ENCODE measurements at places on chromosomes 1 and 21.

GRCh38 chr1:60762176-60762575 lies 320.2 kb upstream of the NFIA start:
- no peak for DNase-seq

- DNase-seq, result no peak
Measured at GRCh38 chr1:95196017-95196416, 38.0 kb upstream of the RWDD3 start.

- no peak for DNase-seq
Measured at GRCh38 chr1:72066431-72066830, 215.9 kb downstream of the NEGR1 start.

DNA sequence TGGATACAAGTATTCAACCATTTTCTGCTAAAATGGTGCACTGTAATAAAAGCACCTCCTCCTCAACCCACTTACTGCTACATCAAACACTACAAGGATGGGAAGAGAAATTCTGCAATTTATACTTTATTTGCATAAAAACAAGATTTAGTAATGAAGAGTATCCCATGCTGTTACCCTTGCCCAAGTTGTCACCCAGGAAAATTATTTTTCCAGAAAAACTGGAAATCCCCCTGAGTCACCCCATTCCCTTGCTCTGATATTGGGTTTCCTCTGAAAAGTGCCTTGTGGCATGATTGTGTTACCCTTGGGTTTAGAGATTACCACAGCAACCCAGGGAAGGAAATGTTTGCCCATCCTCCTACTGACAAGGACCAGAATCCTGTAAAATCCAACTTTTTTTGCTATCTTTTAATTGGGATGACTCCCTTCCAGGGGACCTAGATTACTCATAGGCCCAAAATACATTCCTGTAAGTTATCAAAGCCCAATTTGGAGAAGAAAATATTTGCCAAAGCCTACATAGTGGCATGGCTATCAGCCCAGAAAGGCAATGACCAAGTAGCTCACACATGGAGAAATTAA lies 16.5 kb upstream of the ZC3H11B start:
- no peak for DNase-seq

DNA sequence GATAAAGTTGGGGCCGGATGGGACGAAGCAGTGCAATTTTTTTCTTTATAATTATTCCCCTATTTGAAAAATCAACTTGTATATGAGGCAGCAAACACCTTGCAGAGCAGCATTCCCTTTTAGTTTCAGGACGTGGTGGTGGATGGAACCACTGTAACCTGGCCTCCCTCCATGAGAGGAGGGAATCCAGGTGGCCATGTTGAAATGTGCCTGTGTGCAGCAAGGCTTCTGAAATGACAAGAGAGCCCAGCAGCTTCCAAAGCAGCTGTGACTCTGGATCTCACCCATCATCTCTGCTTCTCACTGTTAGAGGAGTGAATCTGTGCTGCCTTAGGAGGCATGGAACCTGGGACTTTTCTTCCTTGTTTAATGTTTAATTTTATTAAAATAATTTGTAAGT lies 42.3 kb downstream of the NFIA start:
- DNase-seq, result no peak

DNA sequence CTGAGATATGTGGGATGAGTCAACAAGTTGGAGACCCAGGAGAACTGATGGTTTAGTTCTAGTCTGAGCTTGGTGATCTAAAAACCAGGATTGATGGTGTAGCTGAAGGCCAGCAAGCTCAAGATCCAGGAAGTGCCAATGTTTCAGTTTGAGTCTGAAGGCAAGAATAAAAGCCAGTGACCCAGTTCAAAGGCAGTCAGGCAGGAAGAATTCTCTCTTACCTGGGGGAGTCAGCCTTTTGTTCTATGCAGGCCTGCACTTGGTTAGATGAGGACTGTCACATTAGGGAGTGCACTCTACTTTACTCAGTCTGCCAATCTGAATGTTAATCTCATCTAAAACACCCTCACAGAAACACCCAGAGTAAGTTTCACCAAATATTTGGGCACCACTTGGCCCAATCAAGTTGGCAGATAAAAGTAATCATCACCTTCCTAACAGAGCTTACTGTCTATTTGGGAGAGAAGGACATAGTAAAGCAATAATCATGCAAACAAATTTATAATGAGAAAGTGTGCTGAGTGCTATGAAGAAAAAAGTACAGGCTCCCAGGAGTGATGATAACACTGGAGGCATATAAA lies 63.4 kb downstream of the TSEN15 start:
- DNase-seq, result no peak

DNA sequence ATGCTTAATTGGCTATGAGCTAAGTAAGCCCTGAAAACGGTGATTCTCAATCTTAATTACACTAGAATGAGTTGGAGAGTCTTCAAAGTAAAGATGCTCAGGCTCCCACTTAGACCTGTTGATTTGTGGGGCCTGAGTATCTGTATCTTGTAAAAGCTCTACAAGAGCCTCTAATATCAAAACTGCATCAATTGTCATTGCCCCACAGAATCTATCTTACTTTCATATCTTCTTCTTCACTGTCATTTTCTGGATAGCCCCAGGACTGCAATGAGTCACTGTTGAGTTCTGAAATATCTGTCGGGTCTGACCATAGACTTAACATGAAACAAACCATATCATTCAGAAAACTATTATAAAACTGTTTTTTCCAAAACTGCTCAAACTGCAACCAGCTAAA lies 102.8 kb upstream of the SERTAD4 start:
- no peak for DNase-seq

- no peak for DNase-seq
Measured at GRCh38 chr1:62209931-62210595, 15.4 kb downstream of the L1TD1 start.

DNA sequence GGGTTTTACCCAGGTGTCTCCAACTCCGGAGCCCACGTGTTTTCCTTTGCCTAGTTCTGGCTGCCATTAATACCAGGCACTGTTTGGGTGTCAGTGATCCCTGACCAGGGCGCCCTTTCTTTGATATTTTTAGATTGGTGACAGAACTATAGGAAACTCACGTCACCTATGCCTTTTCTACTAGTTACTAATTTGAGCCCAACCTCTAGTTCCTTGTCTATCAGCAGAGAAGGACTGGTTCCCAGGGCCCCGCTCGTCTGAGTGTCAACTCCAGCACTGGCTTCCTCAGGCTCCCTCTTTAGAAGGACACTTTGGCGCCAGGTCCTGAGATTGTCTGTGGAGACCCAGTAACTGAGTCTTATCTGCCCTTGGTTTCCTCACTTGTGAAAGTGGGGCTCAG lies 9.4 kb downstream of the MFN2 start:
- no peak for DNase-seq

GRCh38 chr1:241837901-241838300 lies 10.1 kb upstream of the EXO1 start:
- no peak for DNase-seq

- no peak for DNase-seq
Measured at GRCh38 chr1:145751491-145752037, 32.3 kb downstream of the CD160 start.

DNA sequence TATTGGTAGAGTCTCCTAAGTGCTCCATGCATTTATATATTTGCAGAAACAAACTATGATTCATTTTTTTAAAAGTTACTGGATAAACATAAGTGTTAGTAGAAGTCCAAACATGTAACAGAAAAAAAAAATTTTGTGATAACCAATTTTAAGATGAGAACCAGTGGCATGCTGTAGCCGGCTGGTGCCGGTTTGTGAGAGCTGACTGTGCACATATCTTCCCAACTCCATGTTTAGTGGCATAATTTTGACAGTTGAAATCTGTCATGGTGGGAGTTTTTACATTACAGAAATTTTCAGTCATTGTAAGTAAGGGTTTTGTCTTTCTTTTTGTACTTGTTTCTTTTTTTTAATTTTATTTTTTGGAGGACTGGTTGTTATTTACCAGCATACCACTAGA lies 141.2 kb downstream of the TTLL7 start:
- no peak for DNase-seq

DNA sequence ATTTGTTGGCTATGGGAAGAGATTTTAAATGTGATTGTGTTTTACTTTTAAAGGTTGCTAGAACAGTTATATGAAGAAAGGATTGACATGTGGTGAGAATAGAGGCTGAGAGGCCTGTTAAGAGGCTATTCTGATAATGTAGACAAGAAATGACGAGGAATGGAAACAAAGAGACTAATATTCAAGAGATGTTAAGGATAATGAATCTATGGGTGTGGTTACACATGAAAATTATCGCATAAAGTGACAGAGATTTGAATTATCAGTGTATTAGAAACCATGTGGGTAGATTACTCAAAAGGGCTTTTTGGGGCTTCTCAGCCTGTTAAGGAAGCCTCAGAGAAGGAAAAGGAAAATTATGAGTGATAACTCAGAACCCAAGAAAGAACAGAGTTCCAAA lies 120.4 kb downstream of the MACF1 start:
- DNase-seq, result no peak

DNA sequence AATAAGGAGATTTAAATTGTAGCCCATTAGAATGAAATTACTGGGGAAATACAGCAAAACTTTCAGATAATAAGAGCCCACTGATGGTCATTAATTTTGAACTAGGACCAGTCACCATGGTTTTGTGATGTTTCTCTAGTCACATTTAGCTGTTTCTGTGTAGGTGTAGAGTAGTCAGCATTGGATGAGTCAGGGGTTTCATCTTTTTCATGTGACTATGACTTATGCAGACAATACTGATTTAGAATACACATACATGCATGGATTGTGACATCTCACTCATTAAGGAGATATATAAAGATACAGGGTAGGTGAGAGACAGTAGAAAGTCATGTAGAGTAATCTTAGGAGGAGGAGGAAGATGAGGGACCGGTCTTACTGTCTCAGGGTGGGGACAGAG lies 1192.7 kb downstream of the KCNT2 start:
- no peak for DNase-seq

DNA sequence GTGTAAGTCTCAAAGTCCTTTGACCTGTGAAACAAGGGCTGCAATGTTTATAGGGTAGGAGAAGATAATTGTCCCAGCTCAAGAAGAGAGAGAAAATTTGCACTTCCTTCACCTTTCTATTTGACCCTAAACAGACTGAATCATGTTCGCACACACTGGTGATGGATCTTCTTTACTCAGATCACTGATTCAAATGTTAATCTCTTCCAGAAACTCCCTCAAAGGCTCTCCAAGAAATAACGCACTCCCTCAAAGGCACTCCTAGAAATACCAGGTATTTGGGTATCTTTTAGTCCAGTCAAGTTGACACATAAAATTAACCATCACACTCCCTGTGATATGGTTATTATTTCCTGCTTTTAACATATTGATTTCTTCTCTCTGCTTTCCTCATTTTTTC lies 30.5 kb upstream of the PTGS2 start:
- no peak for DNase-seq

GRCh38 chr1:153532769-153533599 lies 2.8 kb downstream of the S100A6 start:
- DNase-seq, result peak; percentile 85

- no peak for DNase-seq
Measured at GRCh38 chr1:67355745-67356424, 48.2 kb downstream of the IL12RB2 start.

DNA sequence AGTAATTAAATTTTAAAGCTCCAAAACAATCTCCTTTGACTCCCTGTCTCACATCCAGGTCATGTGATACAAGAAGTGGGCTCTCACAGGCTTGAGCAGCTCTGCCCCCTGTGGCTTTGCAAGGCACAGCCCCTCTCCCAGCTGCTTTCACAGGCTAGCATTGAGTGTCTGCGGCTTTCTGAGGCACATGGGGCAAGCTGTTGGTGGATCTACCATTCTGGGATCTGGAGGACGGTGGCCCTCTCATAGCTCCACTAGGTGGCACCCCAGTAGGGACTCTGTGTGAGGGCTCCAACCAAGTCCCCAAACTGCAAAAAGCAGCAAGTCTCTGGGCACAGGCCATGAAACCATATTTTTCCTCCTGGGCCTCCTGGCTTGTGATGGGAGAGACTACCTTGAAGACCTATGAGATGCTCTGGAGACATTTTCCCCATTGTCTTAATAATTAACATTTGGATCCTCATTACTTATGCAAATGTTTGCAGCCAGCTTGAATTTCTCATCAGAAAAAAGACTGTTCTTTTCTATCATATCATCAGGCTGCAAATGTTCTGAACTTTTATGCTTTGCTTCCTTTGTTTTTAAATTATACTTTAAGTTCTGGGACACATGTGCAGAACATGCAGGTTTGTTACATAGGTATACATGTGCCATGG lies 554.1 kb upstream of the OLFM3 start:
- DNase-seq, result peak; percentile 5

GRCh38 chr1:168227620-168228019 lies 1.8 kb downstream of the SFT2D2 start:
- DNase-seq, result peak; percentile 47

DNA sequence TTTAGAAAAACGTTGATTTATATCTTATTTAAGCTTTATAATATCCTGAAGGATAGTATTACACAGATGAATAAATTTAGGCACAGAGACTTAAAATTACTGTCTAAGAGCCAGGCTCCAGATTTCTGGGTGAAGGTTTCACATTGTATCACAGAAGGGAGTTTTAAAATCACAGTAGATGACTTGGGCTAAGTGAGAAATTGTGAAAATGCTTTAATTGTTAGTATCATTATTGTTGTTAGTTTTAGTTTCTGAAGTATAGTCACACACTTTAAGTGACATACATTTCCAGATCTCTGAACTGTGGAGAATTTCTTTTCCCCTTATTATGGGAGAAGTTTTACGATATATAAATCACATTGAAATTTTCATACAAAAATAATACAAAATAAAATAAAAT lies 83.5 kb downstream of the NDUFS5 start:
- DNase-seq, result no peak

GRCh38 chr1:20370698-20371097 lies 80.0 kb downstream of the VWA5B1 start:
- DNase-seq, result peak; percentile 75

DNA sequence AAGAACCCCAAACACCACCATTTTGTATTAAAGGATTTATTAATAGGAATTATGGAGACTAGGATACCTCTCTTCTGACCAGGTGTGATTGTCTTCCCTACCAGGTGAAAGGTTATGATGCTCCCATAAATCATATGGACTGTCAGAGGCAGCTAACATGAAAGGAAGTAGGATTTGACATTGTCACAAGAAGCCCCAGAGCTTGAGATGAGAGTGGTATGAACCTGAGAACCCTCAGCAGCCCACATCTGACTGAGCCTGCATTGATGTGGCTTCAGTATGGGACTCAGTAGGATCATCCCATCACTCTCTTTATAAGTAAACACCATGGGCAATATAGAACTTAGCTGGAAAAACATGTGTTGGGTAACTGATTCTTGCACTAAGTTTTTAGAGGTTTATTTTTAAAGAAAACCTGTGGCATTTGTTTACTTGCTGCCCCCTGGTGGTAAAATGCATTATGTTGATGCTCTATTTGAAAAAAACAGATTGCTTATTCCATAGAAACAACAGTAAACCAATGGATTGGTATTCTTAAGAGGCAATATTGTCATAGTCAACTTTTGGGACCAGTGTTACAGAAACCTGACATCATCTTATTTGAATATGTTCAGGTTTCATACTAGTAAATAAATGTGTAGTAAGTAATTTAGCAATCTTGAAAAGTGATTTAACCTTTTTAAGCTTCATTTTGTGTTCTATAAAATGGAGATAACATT lies 16.6 kb upstream of the CACYBP start:
- DNase-seq, result peak; percentile 81

All from NCI-H1417 (cell line).